HEK293T (cell line): ENCODE measurements at places on chromosomes 5 and 9.

GRCh38 chr9:101736717-101737116, 1.7 kb downstream of the GRIN3A start:
- DNase-seq = peak; percentile 7

GRCh38 chr9:117775591-117775990, 71.4 kb downstream of the TLR4 start:
- no peak for DNase-seq

DNA sequence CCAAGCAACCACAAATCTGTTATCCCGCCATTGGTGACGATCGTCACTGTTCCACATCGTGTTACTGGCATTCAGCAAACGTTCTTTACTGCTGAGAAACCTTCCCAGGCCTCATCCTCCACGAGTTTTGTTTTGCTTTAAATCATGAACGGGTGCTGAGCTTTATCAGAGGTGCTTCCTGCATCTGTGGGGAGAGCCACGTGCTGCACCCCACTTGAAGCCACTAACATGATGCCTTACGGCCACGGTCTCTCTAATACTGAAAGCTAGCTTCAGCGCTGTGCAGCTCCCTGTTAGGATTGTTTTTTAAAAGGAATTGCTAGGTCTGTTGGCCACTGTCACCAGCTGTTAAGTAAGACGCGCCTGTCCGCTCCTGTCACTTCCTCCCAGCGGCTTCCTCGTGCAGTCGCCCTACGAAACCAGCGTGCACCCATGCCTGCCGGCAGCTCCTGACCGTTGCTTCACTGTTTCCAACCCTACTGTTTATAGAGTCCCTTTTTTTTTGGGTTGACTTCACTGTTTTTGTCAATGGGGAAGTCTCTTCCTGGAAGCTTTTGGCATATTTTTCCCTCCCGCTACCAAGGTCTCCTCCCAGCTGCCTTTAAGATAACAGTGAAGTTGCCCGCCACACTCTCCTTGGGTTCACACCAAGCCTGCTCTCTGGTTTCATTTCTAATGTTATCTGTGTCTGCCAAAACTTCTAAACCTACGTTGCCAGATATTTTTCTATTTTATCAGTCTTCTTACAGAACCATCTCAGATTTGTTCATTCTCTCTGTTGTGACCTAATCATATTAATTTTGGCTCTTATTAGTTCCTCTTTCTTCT, 20.3 kb downstream of the LPCAT1 start:
- no peak for DNase-seq

DNA sequence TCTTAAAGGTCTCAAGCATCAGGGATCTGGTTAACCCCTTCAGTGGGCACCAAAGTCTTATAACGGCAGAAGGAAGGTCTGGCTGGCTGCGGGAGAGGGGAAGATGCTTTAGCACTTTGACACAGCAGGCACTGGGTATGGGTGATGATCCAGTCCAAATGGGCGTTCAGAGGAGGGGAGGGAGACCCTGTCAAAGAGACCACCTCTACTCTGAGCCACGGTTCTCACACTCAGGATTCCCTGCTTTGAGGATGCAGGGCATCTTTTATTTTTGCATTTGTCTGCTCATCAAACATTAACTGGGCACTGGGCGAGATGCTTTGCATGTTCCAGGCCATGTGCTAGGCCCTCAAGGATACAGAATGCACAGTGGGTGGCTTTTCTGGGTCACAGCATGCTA, 204.0 kb downstream of the DAB2IP start:
- DNase-seq = no peak

GRCh38 chr5:18032744-18033143, 398.5 kb downstream of the TAF11L14 start:
- DNase-seq = no peak

- no peak for DNase-seq
Observed at GRCh38 chr5:38681029-38681706, 124.7 kb upstream of the LIFR start.

DNA sequence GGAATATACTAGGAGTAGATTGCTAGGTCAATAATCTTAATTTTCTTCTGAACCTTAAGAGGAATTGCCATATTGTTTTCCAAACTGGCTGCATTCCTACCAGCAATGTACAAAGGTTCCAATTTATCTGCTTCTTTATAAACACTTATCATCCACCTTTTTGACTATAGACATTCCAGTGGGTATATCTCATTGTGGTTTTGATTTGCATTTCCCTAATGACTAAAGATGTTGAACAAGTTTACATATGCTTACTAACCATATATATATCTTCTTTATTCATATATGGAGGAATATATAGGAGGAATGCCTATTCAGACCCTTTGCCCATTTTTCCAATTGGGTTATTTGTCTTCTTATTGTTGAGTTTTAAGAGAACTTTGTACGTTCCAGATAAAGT, 7.6 kb downstream of the DNAJC18 start:
- no peak for DNase-seq

DNA sequence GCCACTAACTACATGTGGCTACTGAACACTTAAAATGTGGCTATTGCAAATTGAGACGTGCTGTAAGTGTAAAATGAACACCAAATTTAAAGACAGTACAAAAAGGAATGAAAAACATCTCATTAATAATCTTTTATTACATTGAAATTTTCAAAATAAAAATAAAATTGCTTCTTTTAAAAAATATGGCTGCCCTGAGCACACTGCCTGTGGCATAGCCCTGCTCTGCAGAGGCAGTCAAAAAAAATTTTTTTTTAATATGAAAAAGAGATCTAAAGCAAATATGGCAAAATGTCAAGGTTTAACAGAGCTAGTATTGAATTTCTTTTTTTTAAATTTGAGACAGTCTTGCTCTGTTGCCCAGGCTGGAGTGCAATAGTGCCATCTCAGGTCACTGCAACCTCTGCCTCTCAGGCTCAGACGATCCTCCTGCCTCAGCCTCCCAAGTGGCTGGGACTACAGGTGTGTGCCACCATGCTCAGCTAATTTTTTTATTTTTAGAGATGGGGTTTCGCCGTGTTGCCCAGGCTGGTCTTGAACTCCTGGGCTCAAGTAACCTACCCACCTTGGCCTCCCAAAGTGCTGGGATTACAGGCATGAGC, 25.6 kb downstream of the CARNMT1 start:
- DNase-seq = no peak

- no peak for DNase-seq
Observed at GRCh38 chr9:72322678-72323077, 42.3 kb downstream of the ZFAND5 start.

DNA sequence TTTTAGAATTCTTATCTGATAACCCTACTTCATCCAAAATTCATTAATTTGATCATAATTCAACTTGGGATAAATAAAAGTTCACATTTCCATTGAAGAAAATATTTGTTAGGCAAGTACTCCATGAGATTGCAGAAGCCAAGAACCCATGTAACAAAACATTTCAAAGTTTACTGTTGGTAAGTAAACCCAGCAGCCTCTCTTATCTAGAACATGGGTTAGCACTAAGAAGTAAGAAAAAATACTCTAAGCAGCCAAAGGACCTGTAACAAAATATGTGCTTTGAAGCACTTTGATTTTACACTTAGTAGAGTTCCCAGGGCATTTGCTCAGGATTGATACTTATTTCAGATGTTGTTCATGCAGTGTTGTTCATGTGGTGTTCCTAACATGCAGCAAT, 8.7 kb downstream of the MAP3K1 start:
- no peak for DNase-seq

DNA sequence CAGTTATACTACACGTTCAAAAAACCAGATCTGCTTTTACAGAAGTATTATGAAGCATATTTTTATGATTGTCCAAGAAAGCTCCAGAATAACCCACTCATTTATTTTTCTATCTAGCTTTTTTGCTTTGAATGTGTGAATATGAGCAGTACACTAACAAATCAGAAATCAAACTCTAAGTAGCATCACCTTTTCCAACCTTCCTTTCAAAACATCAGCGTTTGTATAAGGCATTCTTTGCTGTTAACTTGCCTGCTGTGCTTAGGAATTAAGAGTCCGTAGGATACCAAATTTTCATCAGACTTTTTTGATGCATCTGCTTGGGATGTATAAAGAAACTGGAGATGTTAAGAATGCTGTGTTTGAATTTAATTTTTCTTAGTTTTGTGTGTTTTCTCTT, 3.8 kb downstream of the TLE4 start:
- no peak for DNase-seq

GRCh38 chr5:17443333-17444130, 54.5 kb upstream of the TAF11L2 start:
- no peak for DNase-seq

GRCh38 chr5:96610747-96611146, 51.4 kb upstream of the CAST start:
- DNase-seq = no peak

DNA sequence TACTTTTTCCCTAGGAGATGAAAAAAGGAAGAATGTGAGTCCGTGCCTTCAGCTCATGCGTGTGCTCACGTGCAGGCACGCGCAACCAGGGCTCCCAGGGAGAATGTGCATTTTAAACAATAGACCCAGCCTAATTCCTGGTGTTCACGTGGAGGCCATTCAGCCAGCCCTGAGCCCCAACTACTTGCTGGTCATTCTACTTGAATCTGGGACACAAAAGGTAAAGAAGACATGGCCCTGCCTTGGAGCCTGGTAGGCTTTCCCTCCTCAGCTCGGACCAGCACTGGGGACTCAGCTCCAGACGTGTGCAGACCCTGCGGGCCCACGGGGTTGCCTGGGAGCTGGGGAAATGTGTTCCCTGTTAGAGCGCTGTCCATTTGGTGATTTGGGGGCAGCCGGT, 125.5 kb downstream of the MVB12B start:
- DNase-seq = no peak

- DNase-seq = no peak
Observed at GRCh38 chr5:170617533-170618490, 114.0 kb downstream of the KCNIP1 start.

GRCh38 chr5:75200776-75201175, 35.9 kb downstream of the ANKRD31 start:
- no peak for DNase-seq

- DNase-seq = no peak
Observed at GRCh38 chr5:14215901-14216300, 72.8 kb downstream of the TRIO start.

GRCh38 chr9:123484130-123484529, 128.1 kb downstream of the CRB2 start:
- DNase-seq = no peak

GRCh38 chr5:89930591-89931392, 478.8 kb downstream of the CETN3 start:
- no peak for DNase-seq

DNA sequence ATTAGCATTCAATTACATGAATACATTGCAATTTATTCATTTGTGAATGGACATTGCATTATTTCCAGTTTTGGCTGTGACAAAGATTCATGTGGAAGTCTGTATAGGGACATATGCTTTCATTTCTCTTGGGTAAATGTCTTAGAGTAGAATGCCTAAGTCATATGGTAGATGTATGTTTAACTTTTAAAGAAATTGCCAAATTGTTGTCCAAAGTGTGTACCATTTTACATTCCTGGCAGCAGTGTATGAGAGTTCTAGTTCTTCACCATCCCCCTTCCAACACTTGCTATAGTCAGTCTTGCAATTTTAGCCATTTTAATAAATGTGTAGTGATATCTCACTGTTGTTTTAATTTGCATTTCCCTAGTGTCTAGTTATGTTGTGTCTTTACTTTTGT, 122.2 kb downstream of the TMC1 start:
- DNase-seq = no peak

GRCh38 chr5:57358796-57359592, 123.6 kb downstream of the ACTBL2 start:
- no peak for DNase-seq

DNA sequence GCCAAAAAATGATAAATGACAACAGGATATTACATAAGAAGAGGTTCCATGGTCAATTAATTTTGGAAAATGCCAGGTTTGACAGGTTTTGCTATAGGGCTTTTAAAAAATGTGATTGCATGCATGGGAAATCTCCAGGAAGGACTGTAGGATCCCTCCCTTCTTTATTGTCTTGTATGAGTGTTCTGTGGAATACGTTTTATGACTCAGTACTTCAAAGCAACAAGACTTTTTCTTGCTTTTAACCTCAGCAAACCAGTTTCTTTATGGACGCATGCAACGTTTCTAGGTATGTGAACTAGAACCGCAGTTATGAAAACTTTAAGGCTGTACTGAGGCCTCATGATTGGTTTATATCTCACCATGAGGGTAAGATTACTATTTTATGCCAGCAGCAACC, 76.6 kb upstream of the NTRK2 start:
- no peak for DNase-seq

- no peak for DNase-seq
Observed at GRCh38 chr9:26535151-26535550, 357.5 kb downstream of the CAAP1 start.

- no peak for DNase-seq
Observed at GRCh38 chr5:10503997-10504793, 59.7 kb upstream of the ANKRD33B start.

DNA sequence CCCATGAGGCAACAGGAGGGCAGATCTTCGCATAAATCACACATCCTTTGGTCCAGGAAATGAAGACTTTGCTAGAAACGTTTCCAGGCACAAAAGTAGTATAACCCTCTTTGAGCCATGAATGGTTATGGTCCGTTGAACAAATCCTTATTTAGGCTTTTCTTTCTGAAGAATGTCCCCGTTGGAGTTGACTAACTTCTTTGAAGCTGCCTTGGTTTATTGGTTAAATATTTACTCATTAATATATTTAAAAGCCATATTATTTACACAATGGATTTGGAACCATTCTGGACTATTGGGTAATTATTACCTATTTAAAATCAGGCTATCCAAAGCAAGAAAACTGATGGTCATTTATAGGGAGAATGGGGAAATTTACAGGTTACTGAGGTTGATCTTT, 347.6 kb upstream of the SLC30A5 start:
- no peak for DNase-seq

- no peak for DNase-seq
Observed at GRCh38 chr5:103371046-103371607, 112.6 kb downstream of the MACIR start.

- DNase-seq = no peak
Observed at GRCh38 chr5:53166183-53166495, 56.6 kb upstream of the MOCS2 start.

GRCh38 chr9:138117101-138117750, 239.6 kb downstream of the CACNA1B start:
- DNase-seq = no peak

- DNase-seq = no peak
Observed at GRCh38 chr5:81908771-81909170, 63.1 kb upstream of the ATG10 start.

DNA sequence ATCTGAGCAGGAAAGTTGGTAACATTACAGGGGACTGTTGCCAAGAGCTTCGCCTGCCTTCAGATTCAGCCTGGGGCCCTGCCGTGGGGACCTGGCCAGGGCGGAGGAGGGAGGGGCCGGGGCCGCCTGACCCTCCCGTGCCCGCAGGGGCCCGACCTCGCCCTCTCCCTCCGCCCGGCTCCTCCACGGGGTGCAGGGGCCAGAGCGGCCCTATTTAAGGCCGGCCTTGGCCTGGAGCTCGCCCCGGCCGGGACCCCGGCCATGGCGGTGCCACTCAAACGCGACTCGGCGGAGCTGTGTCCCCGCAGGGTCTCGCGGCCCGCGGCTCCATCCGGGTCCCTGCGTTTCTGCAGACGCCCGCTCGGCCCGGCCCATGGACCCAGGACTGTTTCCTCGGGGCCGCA, 757 bp downstream of the TMEM250 start:
- no peak for DNase-seq

- no peak for DNase-seq
Observed at GRCh38 chr5:76367623-76368371, 35.3 kb upstream of the IQGAP2 start.

- DNase-seq = no peak
Observed at GRCh38 chr9:138098116-138098907, 220.7 kb downstream of the CACNA1B start.

GRCh38 chr5:135502836-135503520, 32.8 kb downstream of the NEUROG1 start:
- no peak for DNase-seq

GRCh38 chr9:127170652-127171051, 48.2 kb upstream of the ANGPTL2 start:
- no peak for DNase-seq
